ENCODE measurements at places on chromosomes 7 and 10. TPM values are rescaled to one million over a fixed set of nuclear protein-coding genes. Genes with fewer than 3 reads are reported as not detected.

DNA sequence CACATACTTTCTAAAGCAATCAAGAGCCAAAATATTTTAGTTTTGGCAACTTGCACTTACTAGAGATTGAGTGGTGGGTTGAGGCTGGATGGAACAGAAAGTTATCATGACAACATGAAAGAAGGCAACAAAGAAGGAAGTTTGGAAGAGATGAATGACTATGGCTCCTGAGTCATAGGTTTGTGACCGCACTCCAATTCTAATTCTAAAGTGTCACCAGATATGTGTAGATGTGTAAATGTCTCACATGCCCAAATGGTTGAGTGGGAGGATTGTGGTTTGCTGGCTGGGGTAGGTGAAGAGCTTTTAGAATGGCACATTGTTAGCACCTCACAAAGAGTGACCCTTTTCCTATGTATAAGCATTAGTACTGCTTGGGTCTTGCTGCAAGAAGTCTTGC, 20.2 kb downstream of the TAS2R16 start:
- DNase-seq = no peak

Gene IFIT1
- total RNA-seq = 36.7 TPM

Gene CPA5
- not detected for total RNA-seq

DNA sequence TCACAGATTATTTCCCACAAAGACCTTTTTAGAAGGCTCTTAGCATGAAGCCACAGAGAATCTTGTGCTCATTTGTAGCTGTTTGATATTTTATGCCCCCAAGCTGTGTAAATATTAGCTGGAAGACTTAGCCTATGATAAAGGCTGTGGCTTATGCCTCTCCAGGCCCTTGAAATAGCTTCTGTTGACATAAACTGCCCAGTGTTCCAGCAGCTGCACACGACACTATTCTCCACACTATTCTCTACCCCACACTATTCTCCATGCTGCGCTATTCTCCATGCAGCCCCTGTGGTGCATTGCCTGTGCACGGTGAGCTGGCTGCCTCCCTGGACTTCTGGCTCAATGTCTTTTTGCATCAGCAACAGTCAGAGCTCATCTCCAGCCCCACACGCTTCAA, 13.1 kb downstream of the DDC start:
- DNase-seq = no peak

- no peak for DNase-seq
Observed at GRCh38 chr7:30726296-30727006, 25.5 kb upstream of the INMT start.

DNA sequence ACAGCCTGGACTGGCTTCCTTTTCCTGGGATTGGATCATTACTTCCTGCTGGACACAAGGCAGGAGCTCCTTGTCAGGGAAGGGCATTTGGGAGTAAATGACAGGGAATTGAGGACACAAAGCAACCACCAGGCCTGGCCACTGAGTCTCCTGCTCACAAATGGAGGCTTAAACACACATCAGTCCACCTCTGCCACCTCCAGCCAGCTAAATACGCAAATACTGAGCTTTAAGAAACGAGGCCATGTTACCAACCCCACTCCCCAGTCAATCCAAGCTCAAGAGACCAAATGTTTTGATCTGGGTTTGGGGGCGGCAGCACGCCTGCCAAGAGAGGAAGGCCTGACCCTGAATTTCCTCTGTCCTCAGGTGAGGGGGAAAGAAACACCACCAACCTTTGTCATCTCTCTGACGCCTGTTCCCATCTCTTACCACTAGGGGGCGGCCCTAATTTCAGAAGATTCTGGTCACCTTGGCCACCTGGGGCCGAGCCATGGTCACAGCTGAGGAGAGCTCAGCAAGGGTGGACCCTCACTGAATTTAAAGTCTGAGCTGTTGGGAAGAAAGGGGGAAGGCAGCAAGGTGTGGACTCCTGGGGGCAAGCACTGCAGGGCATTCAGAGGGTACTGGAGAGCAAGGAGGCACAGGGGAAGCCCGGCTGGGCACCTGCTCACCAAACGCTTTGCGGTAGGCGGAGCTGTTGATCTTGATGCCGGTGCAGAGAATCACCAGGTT, 16.5 kb downstream of the AIFM2 start:
- DNase-seq = peak; percentile 4

Gene RBM20
- total RNA-seq = not detected

- no peak for DNase-seq
Observed at GRCh38 chr10:31851216-31851615, 77.4 kb downstream of the ARHGAP12 start.

Data from HFFc6 (cell line).